ENCODE measurements at places on chromosomes 3 and 15.

- ATAC-seq, result 0 out of 3 replicates have a peak, but pooled peaks have one; percentile 45
Observed at GRCh38 chr3:23726811-23727548, 78.8 kb upstream of the UBE2E1 start.

DNA sequence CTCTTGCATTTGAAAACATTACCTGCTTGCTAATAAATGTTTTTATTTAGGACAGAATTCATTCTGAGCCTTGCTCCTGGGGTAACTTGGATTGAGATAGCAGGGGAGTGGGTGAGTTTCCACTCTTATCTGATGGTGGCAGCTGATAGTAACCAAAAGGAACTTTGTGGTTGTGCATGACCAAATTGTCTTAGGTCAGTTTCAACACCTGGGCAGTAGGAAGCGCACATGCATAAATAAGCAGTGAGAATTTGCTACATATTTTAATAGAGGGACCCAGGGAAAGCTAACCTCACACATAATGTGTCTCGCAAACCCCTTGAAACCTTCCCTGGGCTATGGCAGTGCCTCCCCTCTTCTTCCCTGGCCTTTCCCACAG, 65.4 kb upstream of the XCR1 start:
- ATAC-seq, result no peak

DNA sequence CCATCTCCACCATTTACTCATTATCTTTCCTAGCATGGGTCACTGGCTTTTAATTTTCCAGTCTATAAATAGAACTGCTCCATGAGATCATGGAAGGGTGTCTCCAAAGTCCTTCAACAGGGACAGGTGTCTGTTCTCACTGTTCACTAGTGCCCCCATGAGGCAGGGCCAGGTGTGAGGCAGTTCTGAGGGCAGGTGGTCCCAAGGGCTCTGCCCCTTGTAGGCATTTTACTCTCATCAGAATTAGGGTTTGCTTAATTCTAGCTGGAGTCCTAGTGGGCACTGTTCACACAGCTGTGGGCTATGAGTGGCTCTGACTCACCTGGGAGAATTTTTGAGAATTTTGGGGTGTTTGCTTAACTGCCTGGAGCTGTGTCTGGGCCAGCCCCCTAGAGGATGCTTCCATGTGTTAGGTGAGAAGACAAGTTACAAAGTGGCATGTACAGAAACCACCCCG, 248.0 kb upstream of the LYSMD4 start:
- no peak for ATAC-seq

DNA sequence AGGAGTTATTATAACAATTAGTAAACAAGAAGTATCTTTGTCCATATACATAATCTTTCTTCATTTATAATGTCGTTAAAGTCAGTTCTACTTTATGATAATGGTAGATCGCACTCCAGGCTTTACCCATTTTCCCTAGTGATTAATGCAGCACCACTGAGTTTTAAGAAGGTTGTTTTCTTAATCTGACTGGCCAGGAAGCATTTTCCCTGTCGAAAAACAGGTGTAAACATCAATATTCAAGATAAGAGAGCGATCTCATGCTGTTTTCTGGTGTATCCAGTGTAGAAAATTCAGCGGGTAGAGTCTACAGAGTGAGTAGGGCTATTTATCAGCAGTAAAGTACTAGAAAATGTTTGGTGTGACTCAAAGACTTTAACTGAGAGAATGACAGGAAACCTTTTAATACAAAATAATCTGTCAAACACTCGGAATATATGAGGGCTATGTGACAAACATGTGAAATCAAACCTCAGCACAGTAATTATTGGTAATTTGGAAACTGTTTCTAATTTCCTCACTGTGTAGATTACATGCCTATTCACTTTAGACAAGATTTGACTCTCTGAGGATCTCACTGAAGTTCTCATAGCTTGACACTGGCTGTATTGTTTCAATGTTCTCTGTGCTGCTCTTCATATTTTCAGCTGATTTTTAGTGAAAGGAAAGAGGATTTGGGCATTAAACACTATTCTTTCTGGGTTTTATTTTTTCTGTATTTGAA, 1013.2 kb downstream of the VGLL3 start:
- no peak for ATAC-seq

- ATAC-seq, result no peak
Observed at GRCh38 chr3:29441422-29441821, 160.6 kb downstream of the RBMS3 start.

- ATAC-seq, result no peak
Observed at GRCh38 chr3:175258763-175259162, 399.6 kb downstream of the NAALADL2 start.

- no peak for ATAC-seq
Observed at GRCh38 chr3:134079761-134080160, 50.0 kb upstream of the SLCO2A1 start.

DNA sequence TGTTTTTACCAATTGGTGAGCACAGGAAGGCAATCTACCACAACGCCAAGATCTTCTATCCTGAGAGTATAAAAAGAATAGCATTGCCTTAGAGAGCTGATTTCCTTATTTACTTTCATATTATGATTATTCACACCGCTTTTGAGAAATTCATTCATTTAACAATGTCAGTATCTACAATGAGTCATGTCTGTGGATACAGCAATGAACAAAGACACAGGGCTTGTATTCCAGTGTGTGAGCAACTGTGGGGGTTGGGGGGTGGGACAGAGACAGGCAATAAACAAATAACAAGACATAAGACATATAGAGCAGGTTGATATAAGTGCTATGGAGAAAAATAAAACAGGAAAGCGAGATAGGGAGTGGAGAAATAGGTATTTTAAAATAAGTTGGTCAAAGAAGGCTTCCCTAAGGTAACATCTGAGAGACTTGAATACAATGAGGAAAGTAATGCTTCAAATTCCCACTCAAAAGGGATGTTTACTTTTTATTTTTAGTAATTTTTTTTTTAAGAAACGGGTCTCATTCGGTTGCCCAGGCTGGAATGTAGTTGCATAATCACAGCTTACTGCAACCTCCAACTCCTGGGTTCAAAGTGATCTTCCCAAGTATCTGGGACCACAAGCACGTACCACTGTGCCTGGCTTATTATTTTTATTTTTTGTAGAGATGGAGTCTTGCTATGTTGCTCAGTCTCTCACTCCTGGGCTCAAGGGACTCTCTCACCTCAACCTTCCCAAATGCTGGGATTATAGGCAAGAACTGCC, 45.7 kb downstream of the PGBD4 start:
- no peak for ATAC-seq

GRCh38 chr15:90915808-90916440, 12.8 kb downstream of the MAN2A2 start:
- ATAC-seq, result no peak

- ATAC-seq, result no peak
Observed at GRCh38 chr3:175554801-175555200, 695.7 kb downstream of the NAALADL2 start.

- no peak for ATAC-seq
Observed at GRCh38 chr3:15656342-15656741, 54.8 kb downstream of the BTD start.

DNA sequence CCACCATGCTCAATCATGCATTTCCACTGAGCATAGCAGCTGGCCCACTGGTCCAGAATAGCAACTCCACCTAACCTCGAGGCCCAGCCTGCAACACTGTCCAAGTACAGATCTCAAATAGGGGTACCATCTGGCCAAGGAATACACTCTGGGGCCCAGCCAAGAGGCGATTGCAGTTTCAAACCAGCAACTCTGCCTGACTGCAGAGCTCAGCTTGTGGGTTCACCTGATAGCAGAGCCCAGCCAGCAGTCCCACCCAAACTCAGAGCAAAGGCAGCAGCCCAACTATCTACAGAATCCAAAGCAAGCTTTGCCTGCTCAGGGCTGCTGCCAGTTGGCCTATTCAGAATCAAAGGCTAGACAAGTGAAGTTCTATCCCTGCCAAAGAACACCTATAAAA, 30.5 kb downstream of the POLQ start:
- no peak for ATAC-seq

DNA sequence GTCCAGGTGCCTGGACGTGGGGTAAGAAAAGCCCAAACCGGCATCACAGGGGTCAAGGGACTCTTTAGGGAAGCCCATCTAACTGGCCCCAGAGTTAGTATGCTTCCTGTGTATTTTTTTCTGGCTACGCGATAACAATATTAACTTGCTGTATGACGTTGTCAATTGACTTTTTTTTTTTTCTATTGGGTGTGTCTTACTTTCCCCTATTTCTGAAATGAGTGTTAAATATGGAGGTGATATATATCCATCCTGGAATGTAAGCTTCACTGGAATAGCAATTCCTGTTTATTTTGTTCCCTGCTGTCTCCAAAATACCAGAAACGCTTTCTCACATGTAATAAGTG, 598 bp upstream of the GMNC start:
- no peak for ATAC-seq
